ENCODE measurements at places on chromosomes 1 and 21.

GRCh38 chr1:59556802-59557548 is 257.8 kb upstream of the HOOK1 start:
- no peak for DNase-seq

- DNase-seq, result no peak
These were observed 3.9 kb upstream of the PRKCZ start for GRCh38 chr1:2046174-2046917.

GRCh38 chr1:201020040-201020591 is 3.4 kb downstream of the KIF21B start:
- DNase-seq, result no peak

- no peak for DNase-seq
These were observed 688 bp downstream of the PRXL2B start for GRCh38 chr1:2587071-2587859.
